ENCODE measurements at places on chromosomes 5 and 9.

GRCh38 chr5:143824851-143825720 is 13.1 kb downstream of the HMHB1 start:
- peak; percentile 67 for DNase-seq

DNA sequence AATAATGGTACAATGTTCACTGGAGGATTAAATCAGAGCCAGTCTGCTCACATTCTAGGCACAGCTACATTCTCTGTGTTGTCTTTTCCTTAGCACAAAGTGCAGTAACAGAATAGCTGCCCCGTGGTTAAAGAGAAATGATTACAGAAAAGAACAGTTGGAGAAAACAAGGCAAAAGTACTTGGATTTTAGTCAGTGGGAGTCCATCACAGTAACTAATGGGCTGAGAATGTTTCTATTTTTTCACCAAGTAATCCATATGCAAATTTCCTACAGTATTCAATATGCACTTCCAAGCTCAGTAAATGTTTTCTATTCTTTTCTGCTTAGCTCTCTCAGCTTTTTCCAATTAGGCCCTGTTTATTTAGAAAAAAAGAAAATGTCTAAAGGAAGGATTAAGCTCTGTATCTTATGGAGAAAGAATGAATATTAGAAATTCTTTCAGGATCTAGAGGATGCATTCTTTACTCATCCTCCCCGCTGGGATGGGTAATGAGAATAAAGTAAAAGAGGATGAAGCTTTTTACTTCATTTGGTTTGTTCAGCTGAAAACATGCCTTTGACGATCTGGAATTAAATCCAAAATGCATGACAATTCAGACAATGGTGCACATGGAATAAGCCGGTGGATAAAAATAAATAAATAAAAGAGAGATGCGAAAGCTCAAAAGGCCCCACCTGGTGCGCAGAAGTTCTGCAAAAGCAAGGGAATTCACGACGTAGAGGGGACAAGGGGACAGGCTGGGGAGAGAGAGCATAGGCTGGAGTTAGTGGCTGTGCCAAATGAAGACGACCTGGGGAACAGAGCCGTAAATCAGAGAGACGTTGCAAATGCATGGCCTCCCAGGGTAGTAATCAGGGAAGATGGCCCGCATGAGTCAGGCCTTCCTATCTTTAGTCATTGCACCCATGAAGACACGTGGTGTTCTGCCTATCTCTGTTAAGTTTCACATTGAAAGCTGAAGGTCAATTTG is 345.2 kb downstream of the GLIS3 start:
- DNase-seq = no peak

DNA sequence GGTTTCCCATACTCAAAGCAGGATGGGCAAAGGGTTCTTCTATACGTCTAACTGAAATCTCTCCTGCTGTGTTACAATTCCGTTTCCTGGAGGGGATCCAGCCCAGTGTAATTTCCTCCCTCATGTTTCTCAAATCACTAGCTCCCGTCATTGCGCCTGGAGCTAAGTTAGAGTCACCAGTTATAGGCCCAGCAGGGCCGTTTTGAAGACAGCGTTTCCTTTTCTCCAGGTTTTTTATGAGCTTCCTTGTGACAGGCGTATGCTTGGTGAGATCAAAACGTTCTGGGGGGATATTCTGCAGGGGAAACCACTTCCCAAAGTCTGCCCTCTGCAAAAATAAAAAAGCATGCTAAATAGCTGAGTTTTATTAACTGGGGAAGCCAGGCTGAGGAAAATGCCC is 53.0 kb upstream of the WWC1 start:
- DNase-seq = no peak

GRCh38 chr9:16442622-16443021 is 427.8 kb downstream of the BNC2 start:
- no peak for DNase-seq

DNA sequence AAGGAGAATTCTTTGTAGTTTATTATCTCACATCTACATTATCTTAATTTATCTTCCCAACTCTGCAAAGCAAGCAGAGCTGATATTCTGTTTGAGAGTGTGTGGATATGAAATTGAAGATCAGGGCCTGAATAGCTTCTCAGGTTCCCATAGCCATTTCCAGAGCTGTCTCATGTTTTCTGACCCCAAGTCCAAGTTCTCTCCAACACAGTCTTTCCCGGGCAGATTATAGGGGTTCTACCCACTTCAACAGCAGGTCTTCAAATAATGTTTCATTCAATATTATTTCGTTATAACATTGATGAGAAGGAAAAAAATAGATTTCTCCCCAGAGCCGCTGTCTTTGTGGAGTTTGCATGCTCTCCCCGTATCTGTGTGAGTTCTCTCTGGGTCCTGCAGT is 234.9 kb downstream of the ENC1 start:
- DNase-seq = no peak

GRCh38 chr9:91486699-91487497 is 63.3 kb upstream of the NFIL3 start:
- no peak for DNase-seq

DNA sequence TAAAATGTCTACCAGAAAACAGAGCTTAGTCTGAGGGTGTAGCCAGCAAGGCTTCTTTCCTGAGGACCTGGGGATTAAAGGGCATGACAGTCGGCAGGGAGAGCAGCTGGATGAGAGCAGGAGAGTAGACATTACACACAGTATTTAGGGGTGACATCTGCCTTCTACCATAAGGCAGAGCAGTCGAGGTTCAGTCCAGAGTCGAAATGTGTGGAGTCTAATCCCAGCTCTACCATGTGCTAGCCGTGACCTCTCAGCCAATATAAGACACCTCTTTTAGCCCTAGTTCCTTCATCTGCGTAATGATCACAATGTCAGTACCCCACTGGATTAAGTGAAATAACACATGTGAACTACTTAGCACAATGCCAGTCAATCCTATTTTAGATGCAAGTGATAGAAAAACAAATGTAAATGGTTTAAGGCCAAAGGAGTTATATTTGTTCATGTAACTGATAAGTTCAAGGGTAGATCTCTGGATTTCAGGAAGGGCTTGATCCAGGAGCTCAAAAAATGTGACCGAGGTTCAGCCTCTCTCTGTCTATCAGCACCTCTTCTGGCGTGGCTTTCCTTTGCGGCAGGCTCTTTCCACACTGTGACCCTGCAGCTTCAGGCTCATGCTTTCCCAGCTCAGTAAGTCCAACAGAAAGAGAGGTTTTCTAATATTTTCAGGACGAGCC is 16.2 kb upstream of the CPLX2 start:
- DNase-seq = no peak

DNA sequence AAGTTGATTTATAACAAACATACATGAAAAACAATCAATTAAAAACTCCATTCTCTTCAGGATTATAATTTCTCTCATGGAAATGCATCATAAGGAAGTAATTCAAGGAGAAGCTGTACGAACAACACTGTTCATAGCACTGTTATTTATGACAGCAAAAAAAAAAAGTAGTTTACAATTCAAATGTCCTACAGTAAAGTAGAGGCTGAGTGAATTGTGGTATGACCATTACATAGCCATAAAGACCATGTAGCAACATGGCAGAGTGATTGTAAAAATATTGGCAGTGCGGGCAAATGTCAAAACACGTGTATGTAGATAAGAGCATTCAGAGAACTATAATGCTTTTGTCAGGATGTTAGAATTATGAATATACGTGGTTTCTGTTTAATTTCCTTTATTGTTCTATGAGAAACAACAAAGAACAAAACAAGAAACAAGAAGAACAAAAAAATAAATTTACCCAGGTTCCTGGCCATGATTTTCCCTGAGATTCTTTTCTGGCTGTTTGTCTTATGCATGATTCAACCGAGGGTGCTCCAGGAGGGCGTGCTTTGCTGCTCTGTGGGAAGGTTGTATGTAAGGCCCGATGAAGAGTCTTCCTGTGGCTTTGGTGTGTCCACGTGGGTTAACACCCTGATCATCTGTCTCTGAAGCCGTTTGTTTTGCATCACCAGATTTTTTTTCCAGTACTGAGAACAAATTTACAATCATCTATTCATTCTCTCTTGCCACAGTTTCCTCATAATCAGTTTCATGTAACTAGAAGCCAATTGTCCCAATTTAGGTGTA is 28.8 kb downstream of the GCNT4 start:
- DNase-seq = no peak

GRCh38 chr5:159331093-159331973 is 1.0 kb upstream of the IL12B start:
- peak; percentile 67 for DNase-seq

DNA sequence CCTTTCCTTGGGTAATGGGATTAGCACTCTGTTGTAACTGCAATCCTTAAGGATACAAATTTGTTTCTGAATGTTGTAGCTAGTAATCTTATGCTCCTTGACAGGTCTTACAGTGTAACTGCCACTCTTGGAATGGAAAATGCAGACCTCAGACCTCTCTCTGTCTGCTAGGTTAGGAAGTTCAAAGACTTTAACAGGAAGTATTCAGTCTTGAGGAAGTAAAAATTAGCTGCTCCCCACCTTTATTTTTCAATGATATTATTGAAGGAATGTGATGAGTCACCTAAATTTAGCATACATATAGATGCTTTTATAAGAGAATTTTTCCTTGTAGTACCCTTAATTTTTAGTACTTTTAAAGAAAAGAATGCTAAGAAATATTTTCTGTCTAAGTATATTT is 71.5 kb downstream of the PAM start:
- no peak for DNase-seq

Measured in NCI-H1436 (cell line).